ENCODE measurements at places on chromosomes 7 and 10. TPM values are rescaled to one million over a fixed set of nuclear protein-coding genes. Genes with fewer than 3 reads are reported as not detected.

GRCh38 chr7:20112696-20113095, 104.5 kb downstream of the MACC1 start:
- no peak for DNase-seq

GRCh38 chr7:22872096-22872807, 49.6 kb upstream of the TOMM7 start:
- no peak for DNase-seq

DNA sequence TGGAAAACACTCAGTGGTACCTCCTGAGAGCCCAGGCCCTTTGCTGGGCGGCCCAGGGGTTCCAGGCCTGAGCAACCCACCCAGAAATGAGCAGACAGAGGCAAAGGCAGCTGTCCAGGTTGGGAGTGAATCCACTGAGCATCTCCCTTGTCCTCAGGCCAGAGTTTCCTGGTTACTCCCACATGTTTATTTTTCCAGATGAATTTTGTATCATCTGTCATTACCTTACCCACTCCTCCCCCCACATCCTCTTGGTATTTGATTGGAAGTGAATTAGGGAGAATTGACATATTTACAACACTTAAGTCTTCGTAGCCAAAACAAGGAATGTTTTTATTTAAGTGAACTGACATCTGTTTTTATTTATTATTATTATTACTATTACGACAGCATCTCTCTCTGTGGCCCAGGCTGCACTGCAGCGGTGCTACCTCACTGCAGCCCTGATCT, 13.2 kb upstream of the LMBR1 start:
- peak; percentile 48 for DNase-seq

Gene LRGUK
- 1.3 TPM for polyA plus RNA-seq

GRCh38 chr10:77661100-77661499, 23.5 kb upstream of the KCNMA1 start:
- DNase-seq, result no peak

GRCh38 chr7:151706277-151707104, 170.4 kb downstream of the PRKAG2 start:
- no peak for DNase-seq

Gene FAM171A1
- 27.8 TPM for polyA plus RNA-seq

GRCh38 chr7:2843711-2844152, 376 bp downstream of the GNA12 start:
- DNase-seq, result no peak

DNA sequence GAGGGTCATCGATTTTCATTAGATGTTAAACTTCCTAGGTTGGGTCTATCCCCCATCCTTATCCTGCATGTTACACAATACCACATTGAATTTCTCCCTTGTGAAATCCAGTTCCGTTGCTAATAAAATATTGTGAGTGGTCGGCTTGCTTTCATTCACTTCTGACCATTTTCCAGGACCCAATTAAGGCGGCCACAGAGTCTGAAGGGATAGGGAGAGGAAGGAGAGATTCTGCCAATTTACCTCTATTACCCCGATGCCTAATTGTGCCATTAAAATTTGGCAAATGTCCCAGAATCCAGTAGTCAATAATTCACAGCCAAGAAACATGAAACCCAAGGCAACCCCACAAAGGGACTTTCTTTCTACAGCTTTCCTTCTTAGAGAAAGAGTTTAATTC, 129.9 kb downstream of the IPMK start:
- DNase-seq, result no peak

DNA sequence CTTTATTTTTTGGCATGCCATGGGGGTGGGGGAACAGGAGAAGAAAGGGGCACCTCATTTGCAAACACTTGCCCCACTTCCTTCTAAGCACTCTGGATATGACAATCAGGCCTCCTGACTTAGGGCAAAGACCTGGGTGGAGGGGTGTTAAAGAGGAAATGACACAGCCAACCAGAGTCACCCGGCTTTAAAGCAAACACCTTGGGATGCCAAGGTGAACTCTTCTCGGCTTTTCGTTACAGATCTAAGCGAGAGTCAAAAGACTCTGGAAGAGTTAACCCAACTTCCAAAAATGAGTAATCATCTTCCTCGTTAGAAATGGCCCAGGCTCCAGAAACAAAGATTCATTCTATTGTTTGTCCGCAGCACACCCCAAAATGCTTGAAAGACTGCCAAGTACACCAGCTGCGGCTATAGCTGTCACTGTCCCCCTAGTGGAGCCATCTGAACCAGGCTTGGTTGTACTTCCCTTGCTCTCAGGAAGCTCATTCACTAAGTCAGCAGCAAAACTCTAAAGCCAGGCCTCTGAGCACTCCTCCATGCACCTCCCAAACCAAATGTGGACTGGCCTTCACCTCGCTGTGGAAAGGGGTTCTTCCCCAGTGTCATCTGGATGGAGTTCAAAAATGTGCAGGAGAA, 24.8 kb downstream of the FAM53B start:
- DNase-seq, result peak; percentile 82

GRCh38 chr10:78504181-78504580, 470.5 kb downstream of the RPS24 start:
- no peak for DNase-seq

- DNase-seq, result peak; percentile 53
These were observed 447.8 kb upstream of the FZD8 start for GRCh38 chr10:36089790-36090440.

DNA sequence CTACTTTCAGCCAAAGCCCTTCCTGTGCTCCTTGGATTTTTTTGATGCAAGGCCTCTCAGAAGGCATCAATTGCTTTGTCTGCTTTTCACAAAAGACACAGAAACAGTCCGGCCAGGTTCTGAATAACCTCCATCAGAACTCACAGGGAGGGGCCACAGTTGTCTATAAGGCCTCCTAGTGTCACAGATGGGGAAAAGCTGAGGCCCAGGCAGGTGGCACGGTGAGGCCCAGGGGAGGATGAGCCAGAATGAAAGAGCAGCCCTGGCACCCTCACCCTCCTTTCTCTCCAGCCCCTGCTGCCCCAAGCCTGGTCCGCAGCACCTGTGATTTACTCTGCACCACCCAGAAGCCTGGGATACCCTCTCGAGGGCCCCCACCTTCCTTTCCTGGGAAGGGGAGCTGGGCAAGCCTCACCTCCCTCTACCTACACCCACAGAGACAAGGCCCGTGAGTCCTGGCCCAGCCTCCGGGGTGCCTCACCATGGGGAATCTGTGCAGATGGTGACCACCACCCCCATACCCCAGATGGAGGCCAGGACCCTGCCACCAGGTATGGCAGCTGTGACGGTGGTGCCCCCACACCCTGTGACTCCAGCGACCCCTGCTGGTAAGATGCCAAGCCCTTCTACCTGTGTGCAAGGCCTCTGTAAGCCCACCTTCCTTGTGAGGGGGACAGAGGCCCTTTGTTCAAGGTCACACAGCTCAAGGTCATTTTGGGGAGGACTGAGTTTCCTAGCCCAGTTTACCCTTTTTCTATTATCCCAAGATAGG, 26.2 kb upstream of the ZNF467 start:
- DNase-seq, result no peak

Gene FRAT1
- polyA plus RNA-seq, result not detected

DNA sequence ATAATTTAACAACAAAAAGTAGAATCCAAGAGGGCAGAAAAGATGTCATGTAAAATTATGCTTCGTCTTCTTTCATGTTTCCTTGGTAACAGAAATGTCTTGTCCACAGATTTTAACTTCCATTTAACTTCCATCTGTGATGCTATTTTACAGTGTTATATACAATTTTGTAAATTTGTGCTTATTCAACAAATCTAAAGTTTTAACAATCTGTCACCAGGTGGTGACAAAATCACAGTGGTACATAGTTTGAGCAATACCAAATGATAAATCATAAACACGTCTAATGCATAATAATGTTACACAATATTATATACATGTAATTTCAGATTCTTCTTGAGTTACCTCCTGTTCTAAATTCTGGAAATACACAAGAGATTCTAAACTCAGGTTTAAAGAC, 784.4 kb upstream of the CELF2 start:
- DNase-seq, result no peak

GRCh38 chr10:46073564-46073963, 27.5 kb upstream of the MSMB start:
- no peak for DNase-seq

Gene CTAGE8
- not detected for polyA plus RNA-seq

- no peak for DNase-seq
These were observed 10.2 kb upstream of the ADO start for GRCh38 chr10:62794306-62794705.

- DNase-seq, result no peak
These were observed 35.7 kb downstream of the CBX3 start for GRCh38 chr7:26237035-26237807.

DNA sequence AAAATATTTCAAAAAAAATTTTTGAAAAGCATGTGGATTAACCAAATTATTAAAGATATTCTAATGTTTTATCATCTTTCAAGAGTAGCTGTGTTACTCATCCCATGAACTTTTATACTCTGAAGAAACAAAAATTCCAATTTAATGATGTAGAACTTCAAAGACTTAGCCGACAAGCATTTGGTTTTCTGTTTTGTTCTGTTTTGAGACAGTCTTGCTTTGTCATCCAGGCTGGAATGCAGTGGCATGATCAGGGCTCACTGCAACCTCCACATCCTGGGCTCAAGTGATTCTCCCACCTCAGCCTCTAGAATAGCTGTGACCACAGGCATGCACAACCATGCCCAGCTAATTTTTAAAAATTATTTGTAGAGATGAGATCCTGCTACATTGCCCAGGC, 17.8 kb upstream of the LCOR start:
- no peak for DNase-seq

- no peak for DNase-seq
These were observed 18.9 kb downstream of the APBB1IP start for GRCh38 chr10:26457088-26457487.

GRCh38 chr10:70681731-70682005, 9.4 kb downstream of the ADAMTS14 start:
- no peak for DNase-seq

Gene CAV1
- polyA plus RNA-seq, result 314 TPM

DNA sequence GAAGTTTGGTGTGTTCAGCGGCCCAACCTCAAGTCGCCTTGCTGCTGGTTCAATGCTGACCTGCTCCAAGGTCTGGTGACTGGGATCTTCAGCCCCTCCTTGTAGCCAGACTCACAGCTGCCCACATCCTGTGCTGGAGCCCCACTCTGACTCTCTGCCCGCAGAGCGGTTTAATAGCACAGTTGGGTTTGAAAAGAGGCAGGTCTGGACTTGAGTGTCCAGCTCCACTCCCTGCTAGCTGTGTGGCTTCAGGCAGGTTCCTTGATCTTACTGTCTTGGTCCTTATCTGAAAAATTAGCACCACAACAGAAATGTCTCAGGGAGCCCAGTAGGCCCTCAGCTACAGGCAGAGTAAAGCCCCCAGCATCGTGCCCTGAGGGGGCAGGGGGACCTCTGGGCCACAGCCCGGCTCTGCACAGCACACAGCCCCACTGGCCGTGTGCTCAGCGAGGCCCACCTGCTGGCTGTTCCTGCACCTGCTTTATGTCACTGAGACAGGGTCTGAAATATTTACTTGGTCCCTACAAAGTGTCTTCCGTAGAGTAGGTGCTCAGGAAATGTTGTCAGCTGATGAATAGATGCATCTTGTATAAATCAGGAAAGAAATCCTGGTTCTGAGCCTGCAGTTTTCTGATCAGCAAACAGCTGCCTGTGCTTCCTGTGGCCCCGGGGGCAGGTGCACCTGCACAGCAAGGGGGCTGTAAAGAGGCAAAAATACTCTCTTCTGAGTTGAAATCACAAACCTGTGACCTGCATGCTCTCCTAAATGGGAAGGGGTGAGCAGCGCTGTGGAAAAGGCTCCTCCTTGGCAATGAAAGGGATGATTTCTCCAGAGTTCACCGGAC, 155.5 kb downstream of the SVIL start:
- no peak for DNase-seq

Gene EBLN1
- polyA plus RNA-seq, result not detected

DNA sequence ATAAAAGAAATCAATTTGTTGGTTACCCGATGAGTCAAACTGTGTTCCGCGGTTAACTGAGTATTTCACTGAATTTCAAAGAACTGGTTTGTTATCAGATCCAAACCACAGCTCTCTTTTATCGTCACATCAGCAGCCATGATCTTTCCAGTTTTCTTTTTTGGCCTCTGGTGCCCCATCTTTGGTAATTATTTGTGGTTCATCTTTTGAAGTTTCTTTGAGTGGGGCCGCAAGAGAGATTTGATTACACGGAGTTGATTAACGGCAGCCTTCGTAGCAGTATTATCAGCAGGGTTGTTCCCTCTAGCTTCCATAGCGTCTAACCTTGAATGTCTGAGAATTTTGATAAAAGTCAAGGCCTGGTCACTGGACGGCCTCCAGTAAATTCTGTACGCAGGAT, 154.9 kb upstream of the TNRC18 start:
- no peak for DNase-seq

Gene UCN3
- polyA plus RNA-seq, result not detected

- DNase-seq, result peak; percentile 41
These were observed 1.6 kb downstream of the PRKG1 start for GRCh38 chr10:51075873-51076229.

GRCh38 chr7:34054075-34054474, 148.7 kb downstream of the BMPER start:
- no peak for DNase-seq

Gene PPP1R9A
- 21.9 TPM for polyA plus RNA-seq

- no peak for DNase-seq
These were observed 60.6 kb downstream of the DNAH11 start for GRCh38 chr7:21603462-21603861.

DNA sequence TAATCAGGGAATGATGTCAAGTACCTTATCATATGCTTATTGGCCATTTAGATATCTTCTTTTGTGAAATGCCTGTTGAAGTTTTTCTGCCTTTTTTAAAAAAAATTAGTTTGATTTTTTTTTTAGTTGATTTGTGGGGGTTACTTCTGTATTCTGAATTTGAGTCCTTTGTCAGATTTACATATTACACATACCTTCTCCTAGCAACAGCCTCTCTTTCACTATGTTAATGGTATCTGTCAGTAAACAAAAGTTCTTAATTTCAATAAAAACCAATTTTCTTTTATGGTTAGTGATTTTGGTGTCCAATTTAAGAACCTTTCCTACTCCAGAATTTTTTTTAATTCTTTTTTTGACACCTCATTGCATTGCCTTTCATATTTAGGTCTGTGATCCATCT, 52.0 kb downstream of the CSGALNACT2 start:
- no peak for DNase-seq

Gene COBL
- 148 TPM for polyA plus RNA-seq

Gene SPDYE2B
- 0.84 TPM for polyA plus RNA-seq

GRCh38 chr10:29119374-29119773, 169.5 kb upstream of the LYZL1 start:
- peak; percentile 7 for DNase-seq

Gene KCP
- 1.4 TPM for polyA plus RNA-seq

DNA sequence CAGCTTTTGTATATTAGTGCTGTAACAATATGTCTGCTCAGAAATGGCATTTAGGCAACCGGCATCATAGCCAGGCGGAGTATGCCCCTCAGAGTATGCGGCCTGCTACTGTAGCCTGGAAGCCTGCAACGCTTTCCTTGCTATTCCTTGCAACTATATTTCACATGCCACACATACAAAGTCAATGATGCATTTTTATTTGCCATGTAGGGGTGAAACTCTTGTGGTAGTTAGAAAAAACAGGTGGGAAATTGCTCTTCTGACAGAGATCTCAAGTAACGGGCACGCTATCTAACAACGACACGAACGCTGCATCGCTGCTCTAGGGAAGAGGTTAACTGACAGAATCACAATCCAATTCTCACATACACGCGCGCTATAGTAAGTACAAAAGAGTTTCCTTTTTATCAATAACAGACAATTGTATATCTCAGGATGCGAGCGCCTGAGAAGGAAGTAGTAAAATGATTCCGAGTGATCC, 5.9 kb downstream of the EBF3 start:
- peak; percentile 75 for DNase-seq

All from muscle of arm (tissue), 14 donors.